ENCODE measurements at places on chromosomes 1 and 21.

- no peak for DNase-seq
Observed at GRCh38 chr1:239987103-239987745, 104.5 kb upstream of the FMN2 start.

DNA sequence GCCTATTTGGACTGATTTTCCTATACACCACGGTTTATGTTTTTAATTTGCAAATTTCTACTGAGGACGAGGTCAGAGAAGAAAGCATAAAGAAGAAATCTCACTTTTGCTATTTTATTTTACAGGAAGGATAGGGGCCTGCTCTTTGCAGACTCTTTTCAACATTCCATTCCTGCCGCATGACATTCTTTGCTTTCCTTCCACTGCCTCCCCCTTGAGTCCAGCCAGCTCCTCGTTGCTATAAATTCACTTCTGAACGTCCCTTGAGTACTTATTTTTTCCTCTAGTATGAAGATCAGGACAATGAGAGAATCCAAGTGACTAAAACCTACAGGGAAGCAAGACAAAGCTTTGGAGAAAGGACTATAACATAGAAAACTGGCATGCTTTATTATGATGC is 53.4 kb upstream of the PTGFR start:
- DNase-seq: no peak

- DNase-seq: no peak
Observed at GRCh38 chr1:148353461-148354283, 129.4 kb downstream of the PPIAL4G start.

- DNase-seq: peak; percentile 62
Observed at GRCh38 chr1:169109561-169110134, 3.2 kb downstream of the ATP1B1 start.

DNA sequence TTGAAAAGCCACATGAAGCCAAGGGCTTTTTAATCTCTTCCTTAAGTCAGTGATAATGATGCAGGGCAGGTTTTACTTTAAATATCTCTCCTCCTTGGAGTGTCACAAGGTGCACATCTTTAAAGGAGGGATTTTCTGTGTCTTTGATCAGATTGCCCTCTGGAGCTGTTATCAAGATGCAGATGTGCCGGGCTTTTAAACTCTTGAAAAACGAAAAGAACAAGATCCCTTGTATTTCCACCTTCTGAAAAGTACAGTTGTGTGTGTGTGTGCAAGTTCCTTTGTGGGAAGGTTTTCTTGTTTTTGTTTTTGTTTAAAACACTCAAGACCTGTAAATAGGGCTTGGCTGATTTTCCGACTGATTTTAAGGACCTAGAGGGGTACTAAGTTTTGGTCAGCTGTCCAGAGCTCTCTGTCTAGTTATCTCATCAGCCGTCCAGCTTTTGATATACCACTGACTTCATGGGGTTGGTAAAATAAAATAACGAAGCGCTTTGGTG is 1.6 kb downstream of the MARK1 start:
- DNase-seq: no peak

GRCh38 chr1:6456800-6457466 is 9.0 kb downstream of the TNFRSF25 start:
- no peak for DNase-seq

GRCh38 chr1:119409731-119410130 is 5.2 kb upstream of the HSD3B2 start:
- peak; percentile 50 for DNase-seq

GRCh38 chr1:208177656-208178055 is 66.5 kb downstream of the PLXNA2 start:
- DNase-seq: no peak

DNA sequence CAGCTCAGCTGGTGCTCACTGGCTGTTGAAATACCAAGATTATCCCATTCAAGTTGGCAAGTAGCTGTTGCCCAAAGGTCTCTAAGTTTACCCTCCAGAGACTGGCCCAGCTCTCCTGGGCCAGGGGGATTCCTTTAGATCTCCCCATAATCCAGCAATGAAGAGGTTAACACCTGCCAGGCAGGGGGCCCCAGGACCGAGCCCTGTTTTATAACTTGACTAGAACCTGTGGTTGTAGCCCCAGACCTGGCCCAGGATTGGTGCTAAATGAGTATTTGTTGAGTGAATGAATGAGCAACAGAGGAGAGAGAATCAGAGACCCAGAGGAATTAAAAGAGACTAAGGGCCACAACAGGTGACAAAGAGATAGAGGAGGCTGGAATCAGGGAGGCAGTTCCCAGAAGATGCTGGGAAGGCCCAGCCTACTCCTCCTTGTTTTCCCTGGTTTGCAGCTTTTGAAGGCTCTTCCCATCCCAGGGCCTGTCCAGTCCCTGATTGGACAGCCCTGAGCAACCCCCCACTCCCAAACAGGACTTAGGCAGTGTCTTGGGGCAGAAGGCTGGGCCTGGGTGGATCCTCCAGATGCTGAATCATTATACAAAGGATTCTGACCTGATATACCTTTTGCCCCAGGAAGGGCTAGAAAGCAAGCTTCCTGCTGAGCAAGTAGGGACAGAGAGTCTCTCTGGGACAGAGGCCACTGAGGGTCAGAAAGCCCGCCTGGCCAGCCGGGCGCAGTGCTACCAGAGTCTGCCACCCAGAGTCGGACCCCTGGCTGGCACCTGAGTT is 2.4 kb upstream of the RHBG start:
- DNase-seq: no peak

DNA sequence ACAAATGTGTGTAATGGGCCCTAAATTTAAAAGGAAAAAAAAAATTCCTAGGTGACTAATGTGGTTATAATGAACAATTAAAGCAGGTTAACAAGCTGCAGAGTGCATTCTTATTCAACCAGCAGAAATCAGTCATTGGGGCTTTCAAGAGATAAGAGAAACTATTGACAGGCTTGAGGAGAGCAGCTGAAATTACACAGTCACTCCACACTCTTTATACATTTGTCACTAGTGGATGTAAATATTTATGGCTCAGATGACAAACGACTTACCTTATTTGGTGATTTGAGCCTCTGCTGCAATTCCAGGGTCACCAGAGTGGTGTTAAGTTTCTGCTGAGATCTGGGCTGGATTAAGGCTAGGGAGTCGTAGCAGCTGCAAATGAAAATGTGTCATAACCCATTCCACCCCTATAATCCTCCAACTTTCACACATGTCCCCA is 896.3 kb downstream of the TTLL7 start:
- no peak for DNase-seq

DNA sequence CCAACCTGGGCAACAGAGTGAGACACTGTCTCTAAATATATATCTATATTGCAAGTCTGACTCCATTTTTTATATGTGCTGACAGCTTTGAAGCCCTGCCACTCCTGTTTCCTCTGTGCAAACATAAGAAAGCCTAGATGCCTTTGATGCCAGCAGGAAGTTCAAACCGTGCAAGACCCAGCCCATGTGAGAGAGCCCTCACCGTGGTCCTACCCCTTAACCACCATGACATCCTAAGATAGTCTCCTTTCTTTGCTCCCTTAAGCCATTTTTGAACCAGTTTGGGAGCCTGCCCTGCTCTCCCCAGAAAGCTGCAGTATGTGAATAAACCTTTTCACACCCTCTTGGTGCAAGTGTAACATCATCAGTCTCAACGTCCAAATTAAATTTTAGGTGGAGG is 3.7 kb upstream of the DIPK1A start:
- DNase-seq: no peak

- DNase-seq: no peak
Observed at GRCh38 chr21:36747041-36747814, 48.3 kb downstream of the SIM2 start.

GRCh38 chr1:200346700-200347099 is 63.1 kb downstream of the ZNF281 start:
- DNase-seq: no peak

DNA sequence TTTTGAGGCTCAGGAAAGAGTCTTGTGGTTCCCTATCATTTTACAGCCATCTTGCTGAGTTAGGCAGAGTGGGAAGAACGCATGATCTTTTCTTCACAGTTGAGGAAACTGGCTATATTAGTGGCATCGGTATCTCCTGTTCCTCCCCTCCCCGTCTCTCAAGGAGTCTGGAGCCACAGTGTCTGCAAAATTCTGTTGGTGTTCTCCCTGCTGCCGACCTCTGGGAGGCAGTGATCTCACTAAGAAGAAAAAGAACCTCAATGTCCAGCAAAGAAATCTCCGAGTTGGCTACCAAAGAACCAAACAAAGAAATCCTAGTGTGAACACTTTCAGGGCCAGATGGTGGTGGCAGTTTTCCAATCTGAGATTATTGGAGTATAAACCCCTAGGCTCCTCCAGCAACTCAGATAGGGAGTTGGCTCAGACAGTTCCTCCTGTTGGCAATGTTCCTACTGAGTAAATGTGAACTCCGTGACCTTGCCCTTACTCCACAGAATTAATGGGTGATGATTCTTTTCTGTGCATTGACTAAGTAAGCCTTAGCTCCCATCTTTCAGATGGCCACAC is 41.2 kb downstream of the PRAMEF20 start:
- DNase-seq: no peak

DNA sequence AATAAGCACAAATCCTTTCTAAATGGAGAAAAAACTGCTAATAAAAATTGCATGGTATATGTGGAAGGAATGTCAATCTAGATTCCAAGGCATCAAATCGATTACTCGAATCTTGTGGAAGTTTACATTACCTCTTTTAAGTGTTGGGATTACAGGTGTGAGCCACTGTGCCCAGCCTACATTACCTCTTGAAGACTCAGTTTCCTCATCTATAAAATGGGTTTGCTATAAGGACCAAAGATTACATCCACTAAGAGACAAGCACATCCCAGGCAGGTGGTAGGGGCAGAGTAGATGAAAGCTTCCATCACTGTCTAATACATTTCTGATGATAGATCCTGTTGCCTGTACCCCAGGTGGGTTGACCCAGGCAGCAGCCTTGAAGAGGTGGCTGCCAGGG is 16.1 kb downstream of the DHCR24 start:
- DNase-seq: no peak

- no peak for DNase-seq
Observed at GRCh38 chr21:36806103-36806502, 107.2 kb downstream of the SIM2 start.

GRCh38 chr21:43598416-43599120 is 60.7 kb downstream of the HSF2BP start:
- DNase-seq: no peak

GRCh38 chr1:106912131-106912530 is 144.3 kb upstream of the PRMT6 start:
- DNase-seq: no peak

- no peak for DNase-seq
Observed at GRCh38 chr1:91876781-91877573, 9.0 kb downstream of the TGFBR3 start.

DNA sequence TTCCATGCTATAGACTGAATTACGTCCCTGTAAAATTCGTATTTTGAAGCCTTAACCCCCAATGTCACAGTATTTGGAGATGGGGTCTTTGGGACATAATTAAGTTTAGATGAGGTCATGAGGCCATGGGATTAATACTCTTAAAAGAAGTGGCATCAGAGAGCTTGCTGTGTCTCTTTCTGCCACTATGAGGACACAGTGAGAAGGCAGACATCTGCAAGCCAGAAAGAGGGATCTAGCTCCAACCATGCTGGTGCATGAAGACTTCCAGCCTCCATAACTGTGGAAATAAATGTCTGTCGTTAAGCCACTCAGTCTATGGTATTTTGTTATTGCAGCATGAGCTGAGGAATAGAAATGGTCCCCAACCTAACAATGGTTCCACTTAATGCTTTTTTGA is 99.0 kb downstream of the LTN1 start:
- DNase-seq: no peak

- no peak for DNase-seq
Observed at GRCh38 chr1:1089731-1090423, 15.8 kb upstream of the RNF223 start.

DNA sequence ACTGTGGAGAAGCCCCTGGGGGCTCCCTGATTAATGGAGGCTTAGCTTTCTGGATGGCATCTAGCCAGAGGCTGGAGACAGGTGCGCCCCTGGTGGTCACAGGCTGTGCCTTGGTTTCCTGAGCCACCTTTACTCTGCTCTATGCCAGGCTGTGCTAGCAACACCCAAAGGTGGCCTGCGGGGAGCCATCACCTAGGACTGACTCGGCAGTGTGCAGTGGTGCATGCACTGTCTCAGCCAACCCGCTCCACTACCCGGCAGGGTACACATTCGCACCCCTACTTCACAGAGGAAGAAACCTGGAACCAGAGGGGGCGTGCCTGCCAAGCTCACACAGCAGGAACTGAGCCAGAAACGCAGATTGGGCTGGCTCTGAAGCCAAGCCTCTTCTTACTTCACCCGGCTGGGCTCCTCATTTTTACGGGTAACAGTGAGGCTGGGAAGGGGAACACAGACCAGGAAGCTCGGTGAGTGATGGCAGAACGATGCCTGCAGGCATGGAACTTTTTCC is 24.8 kb downstream of the PCSK9 start:
- DNase-seq: no peak

- no peak for DNase-seq
Observed at GRCh38 chr1:119593805-119594204, 54.3 kb downstream of the ZNF697 start.

GRCh38 chr1:9388335-9389180 is 95.9 kb downstream of the SPSB1 start:
- no peak for DNase-seq

DNA sequence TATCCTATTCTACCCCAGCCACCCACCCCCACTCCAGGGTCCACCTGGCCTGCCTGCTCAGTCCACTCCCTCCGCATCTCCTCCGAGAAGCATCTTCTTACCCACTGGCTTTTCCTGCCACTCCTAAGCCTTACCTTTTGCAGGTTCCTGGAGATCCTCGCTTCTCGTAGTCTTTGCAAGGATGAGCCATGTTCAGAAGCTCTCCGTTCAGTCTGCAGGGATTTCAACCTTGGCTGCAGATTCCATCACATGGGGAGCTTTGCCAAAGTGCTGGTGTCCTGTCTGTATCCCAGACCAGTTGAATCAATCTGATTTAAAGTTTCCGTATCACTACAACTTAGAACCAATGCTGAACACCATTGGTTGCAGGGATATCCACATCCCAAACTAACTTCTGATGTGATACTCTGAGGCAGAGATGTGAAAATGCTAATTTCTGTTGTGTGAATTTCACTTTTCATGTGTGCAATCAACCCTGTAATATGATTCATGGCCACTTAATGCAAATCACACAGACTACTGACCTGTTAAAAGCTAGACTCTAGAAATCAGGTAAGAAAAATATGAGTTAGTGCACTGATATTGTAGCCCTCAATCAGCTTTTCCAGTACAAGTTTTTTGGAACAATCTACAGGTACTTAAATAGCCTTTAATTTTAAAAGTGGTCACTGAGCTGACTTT is 61.9 kb downstream of the CAPN2 start:
- no peak for DNase-seq

GRCh38 chr1:183385340-183386144 is 32.6 kb downstream of the NMNAT2 start:
- DNase-seq: no peak

DNA sequence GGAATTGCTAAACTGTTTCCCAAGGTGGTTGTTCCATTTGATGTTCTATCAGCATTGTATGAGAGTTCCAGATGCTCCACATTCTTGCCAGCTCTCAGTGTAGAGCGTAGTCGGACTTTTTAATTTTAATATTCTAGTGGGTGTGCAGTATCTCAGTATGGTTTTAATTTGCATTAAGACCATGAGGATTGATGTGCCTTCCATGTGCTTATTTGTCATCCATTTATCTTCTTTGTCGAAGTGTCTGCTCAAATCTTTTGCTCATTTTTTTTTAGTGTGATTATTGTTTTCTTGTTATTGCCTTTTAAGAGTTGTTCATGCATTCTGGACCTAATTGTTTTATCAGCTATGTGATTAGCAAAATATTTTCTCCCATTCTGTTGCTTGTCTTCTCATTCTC is 13.8 kb upstream of the GUCA2B start:
- DNase-seq: no peak
